ENCODE measurements at places on chromosomes 7 and 10. TPM values are rescaled to one million over a fixed set of nuclear protein-coding genes. Genes with fewer than 3 reads are reported as not detected.

The TMEM236 gene
- 0.03 TPM for total RNA-seq

DNA sequence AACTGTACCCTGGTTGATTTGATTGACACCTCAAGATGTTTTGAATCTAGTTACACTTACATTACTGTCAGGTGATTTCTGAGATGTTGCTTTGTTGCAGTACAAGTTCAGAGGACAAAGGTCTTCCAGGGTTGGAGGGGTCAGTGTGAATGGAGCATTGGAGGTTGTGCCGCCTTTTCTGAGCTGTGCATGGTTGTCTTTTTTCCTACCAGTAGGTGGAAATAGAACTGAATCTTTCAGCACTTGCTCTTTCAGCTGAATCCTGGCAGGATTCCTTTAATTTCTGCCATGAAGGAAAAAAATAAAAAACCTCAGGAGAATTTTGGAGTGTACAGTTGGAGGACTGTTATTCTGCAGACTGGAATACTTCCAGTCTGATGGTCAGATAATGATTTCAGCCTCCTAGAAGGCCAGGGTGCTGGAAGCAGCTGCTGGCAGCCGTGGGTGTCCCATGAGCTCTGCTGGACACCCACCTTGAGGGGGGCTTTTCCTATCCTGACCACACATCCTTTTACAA lies 82.7 kb downstream of the PLCE1 start:
- no peak overlapping the region for H3K27ac ChIP-seq
- H3K4me1 ChIP-seq = no peaks in the 10 kb centered on the region
- no peaks in the 10 kb centered on the region for H3K27me3 ChIP-seq
- peak; percentile 17 for DNase-seq
- no peak overlapping the region for H3K4me3 ChIP-seq
- H3K36me3 ChIP-seq = no peaks in the 10 kb centered on the region

The HOXA7 gene
- total RNA-seq = not detected

DNA sequence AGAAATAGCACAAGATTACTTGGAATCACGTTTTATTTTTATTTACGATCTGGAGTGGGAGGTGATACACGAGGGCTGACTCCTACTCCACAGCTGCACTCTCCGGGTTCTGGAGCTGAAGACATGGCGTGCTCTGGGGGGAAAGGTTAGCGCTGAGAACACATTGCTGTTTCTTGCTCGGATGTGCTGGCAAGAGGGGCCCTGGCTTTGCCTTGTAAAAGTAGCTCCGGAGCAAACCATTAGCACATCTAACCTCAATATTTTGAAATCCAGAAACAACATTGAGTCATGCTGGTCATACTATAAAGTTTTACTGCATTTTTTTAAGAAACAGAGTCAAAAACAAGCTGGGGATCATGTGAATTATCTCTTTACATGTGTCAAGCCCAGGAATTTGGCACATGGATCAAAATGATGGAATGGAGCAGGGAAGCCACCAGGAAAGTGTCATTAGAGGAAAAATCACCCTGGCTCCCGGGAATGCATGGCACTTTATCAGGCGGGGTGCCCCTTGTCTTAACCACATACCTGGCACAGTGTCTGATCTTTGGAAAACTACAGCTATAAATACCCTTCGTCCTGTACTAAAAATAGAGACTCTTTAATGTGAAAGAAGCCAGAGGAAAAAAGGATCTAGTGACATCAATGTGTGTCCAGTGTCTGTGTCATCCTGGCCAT lies 31.6 kb upstream of the LYZL1 start:
- no peak overlapping the region for H3K27ac ChIP-seq
- H3K4me3 ChIP-seq = no peak overlapping the region
- no peak for DNase-seq
- no peaks in the 10 kb centered on the region for H3K27me3 ChIP-seq
- H3K4me1 ChIP-seq = peaks cover 9% of the 10 kb centered on the region

Measured in GM23338 (cell line).